ENCODE measurements at places on chromosomes 7 and 10. TPM values are rescaled to one million over a fixed set of nuclear protein-coding genes. Genes with fewer than 3 reads are reported as not detected.

HOXA7 gene
- 0.18 TPM for total RNA-seq

DNA sequence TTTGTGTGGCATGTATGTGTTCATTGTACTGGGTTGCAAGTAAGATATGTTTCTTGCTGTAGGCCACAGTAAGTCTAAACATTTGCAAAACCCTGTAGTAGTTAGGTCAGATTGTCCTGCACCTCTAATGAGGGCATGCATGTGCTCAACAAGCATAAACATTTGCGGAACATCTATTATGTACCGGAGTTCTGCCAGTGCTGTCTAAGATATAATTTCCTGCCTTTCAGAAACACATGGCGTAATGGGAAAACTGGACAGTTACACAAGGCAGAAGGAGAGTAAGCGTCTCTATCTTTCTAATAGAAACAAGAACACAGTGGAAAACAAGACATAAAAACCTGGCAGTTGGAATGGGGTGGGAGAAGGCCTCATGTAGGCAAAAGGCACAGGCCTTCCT, 2.8 kb downstream of the ABCB8 start:
- H3K4me3 ChIP-seq, result no peak overlapping the region
- H3K27ac ChIP-seq, result no peak overlapping the region
- DNase-seq, result no peak
- H3K36me3 ChIP-seq, result peaks cover 19% of the 10 kb centered on the region
- no peaks in the 10 kb centered on the region for H3K27me3 ChIP-seq

KCNIP2 gene
- not detected for total RNA-seq

GRCh38 chr10:33893506-33893905, 559.0 kb upstream of the NRP1 start:
- H3K27me3 ChIP-seq, result no peaks in the 10 kb centered on the region
- H3K36me3 ChIP-seq, result no peaks in the 10 kb centered on the region
- H3K4me1 ChIP-seq, result no peaks in the 10 kb centered on the region
- H3K27ac ChIP-seq, result no peak overlapping the region
- no peak for DNase-seq
- H3K4me3 ChIP-seq, result no peak overlapping the region

DNA sequence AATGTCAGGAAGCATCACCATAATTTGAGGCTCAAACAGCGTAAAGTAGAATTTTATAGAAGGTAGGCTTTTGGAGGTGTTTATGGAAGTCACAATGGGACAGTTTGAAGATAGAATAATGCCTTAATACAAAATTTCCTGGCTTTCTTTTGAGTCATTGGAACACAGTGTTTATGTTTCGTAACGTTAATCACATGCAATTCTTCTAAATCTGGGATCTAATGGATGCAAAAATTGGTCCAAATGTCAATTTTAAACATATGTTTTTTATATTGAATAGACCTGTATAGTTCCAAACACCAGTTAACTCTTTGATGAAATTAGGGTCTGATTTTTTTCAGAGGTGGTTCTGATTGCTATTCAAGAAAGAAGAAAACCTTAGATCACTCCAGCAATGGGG, 86.5 kb upstream of the HPS1 start:
- no peak overlapping the region for H3K27ac ChIP-seq
- H3K4me3 ChIP-seq, result no peak overlapping the region
- no peaks in the 10 kb centered on the region for H3K4me1 ChIP-seq
- H3K36me3 ChIP-seq, result no peaks in the 10 kb centered on the region
- DNase-seq, result no peak

- peak; percentile 42 for DNase-seq
- H3K27ac ChIP-seq, result no peak overlapping the region
- H3K27me3 ChIP-seq, result no peaks in the 10 kb centered on the region
- H3K36me3 ChIP-seq, result peaks cover 22% of the 10 kb centered on the region
- no peak overlapping the region for H3K4me3 ChIP-seq
These were observed 4.2 kb downstream of the SUN1 start for GRCh38 chr7:836429-836828.

GRCh38 chr10:83533290-83533689, 606.0 kb upstream of the GHITM start:
- no peaks in the 10 kb centered on the region for H3K4me1 ChIP-seq
- no peak overlapping the region for H3K4me3 ChIP-seq
- H3K27ac ChIP-seq, result no peak overlapping the region
- H3K27me3 ChIP-seq, result no peaks in the 10 kb centered on the region

DNA sequence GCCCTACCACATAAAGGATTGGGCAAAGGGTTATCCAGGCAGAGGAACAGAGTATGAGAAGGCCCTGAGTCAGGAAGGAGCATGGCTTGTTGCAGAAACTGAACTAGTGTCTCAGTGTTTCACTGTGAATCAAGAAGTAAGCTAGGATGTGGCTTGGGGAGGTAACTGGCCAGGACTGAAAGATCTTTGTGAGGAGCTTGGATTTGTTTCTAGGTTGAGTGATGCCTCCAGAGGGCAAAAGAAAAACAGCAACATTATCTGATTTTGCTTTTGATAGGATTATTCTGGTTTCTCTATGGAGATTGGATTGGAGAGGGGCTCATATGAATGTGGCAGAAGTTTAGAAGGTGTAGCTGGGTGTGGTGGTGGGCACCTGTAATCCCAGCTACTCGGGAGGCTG, 137.9 kb upstream of the HDAC9 start:
- DNase-seq, result peak; percentile 6
- no peak overlapping the region for H3K27ac ChIP-seq
- H3K36me3 ChIP-seq, result no peaks in the 10 kb centered on the region
- H3K4me1 ChIP-seq, result peaks cover 6% of the 10 kb centered on the region
- no peak overlapping the region for H3K4me3 ChIP-seq

DNA sequence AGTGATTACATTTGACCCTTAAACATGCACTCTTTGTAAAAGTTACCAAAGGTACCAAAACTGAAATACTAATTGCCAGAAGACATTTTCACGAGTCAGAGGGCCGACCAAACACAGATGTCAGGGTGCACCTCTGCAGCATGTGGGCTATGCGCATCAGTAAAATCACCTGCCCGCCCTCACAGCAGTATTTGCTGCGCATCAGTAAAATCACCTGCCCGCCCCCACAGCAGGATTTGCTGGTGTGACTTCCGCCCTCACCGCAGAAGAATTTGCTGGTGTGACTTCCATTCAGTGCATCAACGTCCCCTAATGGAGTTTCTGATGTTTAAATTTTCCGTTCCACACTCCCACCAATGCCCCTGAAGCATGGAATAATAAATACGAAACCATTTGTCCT, 202.9 kb downstream of the PTPRN2 start:
- H3K4me1 ChIP-seq, result no peaks in the 10 kb centered on the region
- H3K27ac ChIP-seq, result no peak overlapping the region
- no peak overlapping the region for H3K4me3 ChIP-seq
- no peaks in the 10 kb centered on the region for H3K36me3 ChIP-seq
- DNase-seq, result no peak

DNA sequence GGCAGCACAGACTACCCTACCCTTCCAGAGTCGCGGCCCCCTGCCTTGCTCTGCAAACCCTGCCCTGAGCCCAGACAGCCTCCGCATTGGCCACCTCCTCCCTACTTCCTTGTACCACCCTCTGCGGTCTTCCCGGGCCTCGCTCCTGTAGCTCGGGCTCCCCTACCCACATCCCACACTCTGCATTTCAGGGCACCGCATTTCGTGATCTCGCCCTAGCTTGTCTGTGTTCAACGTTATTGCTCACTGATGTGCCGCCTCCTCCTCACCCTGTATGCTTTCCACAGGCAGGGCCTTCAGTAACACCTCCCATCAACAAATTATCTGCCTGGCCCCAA, 6.6 kb downstream of the PDIA4 start:
- no peak for DNase-seq
- H3K27me3 ChIP-seq, result no peaks in the 10 kb centered on the region
- H3K4me3 ChIP-seq, result no peak overlapping the region
- H3K27ac ChIP-seq, result no peak overlapping the region
- peaks cover 24% of the 10 kb centered on the region for H3K36me3 ChIP-seq
- no peaks in the 10 kb centered on the region for H3K4me1 ChIP-seq

DNA sequence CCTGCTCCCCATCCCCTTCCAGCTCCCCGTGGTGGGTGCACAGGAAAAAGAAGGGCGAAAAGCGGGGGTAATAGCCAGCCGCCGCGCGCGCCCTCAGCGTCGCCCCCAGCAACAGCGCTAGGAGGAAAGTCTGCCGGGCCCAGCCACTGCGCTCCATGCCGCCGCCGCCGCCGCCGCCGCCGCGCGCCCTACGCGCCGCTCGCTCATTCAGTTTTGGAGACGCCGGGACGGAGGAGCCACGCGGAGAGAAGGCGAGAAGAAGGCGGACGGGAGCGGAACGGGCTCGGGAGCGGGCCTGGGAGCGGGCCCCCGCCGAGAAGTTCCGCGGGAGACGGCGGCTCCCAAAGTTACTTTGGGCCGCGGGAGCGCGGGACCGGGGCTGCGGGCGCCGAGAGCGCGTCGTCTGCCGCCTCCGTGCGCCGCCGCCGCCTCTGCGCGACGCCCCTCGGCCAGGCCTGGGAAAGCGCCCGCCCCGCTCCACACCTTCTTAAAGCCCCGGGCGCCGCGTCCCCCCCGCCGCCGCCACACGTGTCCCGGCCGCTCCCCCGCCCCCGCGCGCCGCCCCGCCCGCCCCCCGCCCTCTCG, at the start of gene RELN:
Gene RELN, minus strand, starts transcription at position 459 of the 585 bp plus-strand sequence. Its CDS starts 302 bp downstream, at position 157.
- H3K4me3 ChIP-seq, result peak within 1 kb of the TSS; percentile 78
- H3K27ac ChIP-seq, result peak within 1 kb of the TSS; percentile 66
- no peaks in the 10 kb centered on the region for H3K36me3 ChIP-seq
- peak; percentile 17 for DNase-seq
- peaks cover 5% of the 10 kb centered on the region for H3K4me1 ChIP-seq

DNA sequence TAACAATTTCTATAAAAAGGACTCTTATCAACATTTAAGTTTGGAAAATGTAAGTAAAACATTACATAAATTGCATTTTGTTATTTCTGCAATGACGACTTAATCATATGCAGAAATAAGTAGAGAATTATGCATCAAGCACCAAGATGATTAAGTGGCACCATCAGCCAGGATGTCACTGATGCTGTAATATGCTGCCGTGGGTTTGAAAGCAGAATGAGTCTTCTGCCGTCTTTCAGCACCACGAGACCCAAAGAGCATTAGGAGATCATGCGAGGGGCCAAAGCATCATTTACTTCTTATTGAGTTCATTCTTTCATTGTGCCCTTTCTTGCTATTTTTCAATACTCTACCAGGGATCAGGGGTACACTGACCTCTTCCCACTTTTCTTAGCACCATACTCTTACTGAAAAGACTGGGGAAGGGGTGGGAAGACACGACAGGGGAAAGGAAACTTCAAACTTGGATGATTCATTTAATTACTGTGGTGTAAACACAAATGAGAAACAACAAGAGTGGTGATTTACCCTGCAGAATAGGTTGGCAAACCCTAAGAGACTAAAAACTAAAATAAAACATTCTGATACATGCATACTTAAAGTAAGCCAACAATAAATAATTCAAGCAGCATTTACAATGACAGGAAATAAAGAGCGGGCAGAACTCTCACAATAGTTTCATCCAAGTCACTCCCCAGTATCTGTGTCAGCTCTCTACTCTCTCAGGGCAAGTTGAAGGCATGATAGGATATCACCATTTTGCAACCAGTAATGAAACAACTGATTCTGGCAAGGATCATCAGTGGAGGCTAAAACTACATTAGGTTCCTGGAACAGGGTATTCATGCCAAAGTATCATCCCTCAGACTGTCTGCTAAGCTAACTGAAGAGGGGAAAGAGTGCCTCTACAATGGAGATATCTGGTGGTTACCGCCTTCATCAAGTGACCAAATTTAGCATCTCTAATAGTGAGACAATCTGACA, 70.8 kb downstream of the CUL2 start:
- peaks cover 5% of the 10 kb centered on the region for H3K36me3 ChIP-seq
- no peaks in the 10 kb centered on the region for H3K4me1 ChIP-seq
- no peak overlapping the region for H3K27ac ChIP-seq
- DNase-seq, result no peak
- no peaks in the 10 kb centered on the region for H3K27me3 ChIP-seq

KIAA1217 gene
- 3.4 TPM for total RNA-seq

DNA sequence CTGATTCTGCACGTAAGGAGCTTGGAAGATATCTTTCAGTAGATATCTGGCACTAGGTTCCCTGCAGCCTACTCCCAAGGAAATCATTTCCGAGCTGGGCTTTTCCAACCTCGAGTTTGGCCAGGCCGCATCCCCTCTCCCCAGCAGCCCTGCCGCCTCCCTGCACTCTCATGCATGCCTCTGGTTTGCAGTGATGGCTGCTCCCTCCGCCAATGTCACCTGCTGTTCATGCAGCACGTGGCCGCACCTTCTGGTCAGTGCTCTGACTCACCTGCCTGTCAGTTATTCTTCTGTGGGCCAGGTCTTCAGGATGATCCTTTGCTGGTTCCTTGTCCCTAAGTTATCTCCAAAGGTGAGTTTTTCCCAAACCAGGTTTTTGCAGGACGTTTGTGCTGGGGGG, 50.6 kb upstream of the RASGEF1A start:
- H3K4me3 ChIP-seq, result no peak overlapping the region
- H3K27ac ChIP-seq, result no peak overlapping the region

GPNMB gene
- total RNA-seq, result under 0.01 TPM

GRCh38 chr7:157964521-157964920, 623.1 kb downstream of the PTPRN2 start:
- DNase-seq, result no peak
- H3K4me3 ChIP-seq, result no peak overlapping the region
- no peaks in the 10 kb centered on the region for H3K27me3 ChIP-seq
- H3K4me1 ChIP-seq, result no peaks in the 10 kb centered on the region
- H3K36me3 ChIP-seq, result no peaks in the 10 kb centered on the region

GIMAP2 gene
- not detected for total RNA-seq

PITX3 gene
- total RNA-seq, result not detected

NPC1L1 gene
- not detected for total RNA-seq

TDRD1 gene
- not detected for total RNA-seq

GRCh38 chr7:87506246-87507180, 31.0 kb upstream of the ABCB4 start:
- no peak overlapping the region for H3K27ac ChIP-seq
- peaks cover 2% of the 10 kb centered on the region for H3K27me3 ChIP-seq
- no peaks in the 10 kb centered on the region for H3K36me3 ChIP-seq

- DNase-seq, result peak; percentile 40
- H3K27me3 ChIP-seq, result peaks cover 24% of the 10 kb centered on the region
- no peak overlapping the region for H3K4me3 ChIP-seq
- no peak overlapping the region for H3K27ac ChIP-seq
These were observed 19.3 kb downstream of the MYO1G start for GRCh38 chr7:44959433-44959951.

DPCD gene
- total RNA-seq, result 59.1 TPM

PAOX gene
- 3.6 TPM for total RNA-seq

GRCh38 chr10:58943256-58943890, 233.1 kb upstream of the PHYHIPL start:
- H3K27ac ChIP-seq, result no peak overlapping the region
- no peaks in the 10 kb centered on the region for H3K4me1 ChIP-seq
- no peaks in the 10 kb centered on the region for H3K36me3 ChIP-seq
